CD8-positive, alpha-beta memory T cell (primary cell): ENCODE measurements at places on chromosomes 6 and 20.
A peak's percentile ranks its signal among the peaks of the same experiment; 100 is the strongest.

- no peak for DNase-seq
Measured at GRCh38 chr20:10721137-10721896, 47.5 kb upstream of the JAG1 start.

- no peak for DNase-seq
Measured at GRCh38 chr6:87152526-87152955, 2.8 kb upstream of the ZNF292 start.

DNA sequence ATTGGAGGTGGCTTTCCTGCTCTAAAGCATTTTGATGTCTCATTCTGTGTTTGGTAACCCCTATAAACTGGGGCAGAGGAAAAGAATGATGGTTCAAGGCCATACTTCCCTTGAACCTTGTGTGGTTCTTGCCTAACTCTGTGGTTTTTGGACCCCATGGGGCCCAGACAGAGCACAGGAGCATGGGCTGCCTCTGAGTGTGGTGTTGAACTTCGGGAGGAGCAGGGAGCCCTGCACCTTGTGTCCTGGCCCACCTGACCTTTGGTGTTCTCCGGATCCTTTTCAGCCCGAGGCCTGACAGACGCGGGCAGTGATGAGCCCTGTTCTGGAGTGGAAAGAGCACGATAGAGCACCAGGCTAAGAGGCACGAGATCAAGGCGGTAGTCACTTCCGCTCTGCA, 18.8 kb downstream of the TMEM74B start:
- DNase-seq: no peak

GRCh38 chr20:13202565-13202964, 18.5 kb upstream of the ISM1 start:
- DNase-seq: no peak

GRCh38 chr6:12477616-12478015, 187.5 kb downstream of the EDN1 start:
- no peak for DNase-seq

- DNase-seq: no peak
Measured at GRCh38 chr6:132063738-132064137, 112.6 kb upstream of the CCN2 start.

GRCh38 chr6:155066921-155067680, 72.0 kb downstream of the TIAM2 start:
- DNase-seq: no peak

DNA sequence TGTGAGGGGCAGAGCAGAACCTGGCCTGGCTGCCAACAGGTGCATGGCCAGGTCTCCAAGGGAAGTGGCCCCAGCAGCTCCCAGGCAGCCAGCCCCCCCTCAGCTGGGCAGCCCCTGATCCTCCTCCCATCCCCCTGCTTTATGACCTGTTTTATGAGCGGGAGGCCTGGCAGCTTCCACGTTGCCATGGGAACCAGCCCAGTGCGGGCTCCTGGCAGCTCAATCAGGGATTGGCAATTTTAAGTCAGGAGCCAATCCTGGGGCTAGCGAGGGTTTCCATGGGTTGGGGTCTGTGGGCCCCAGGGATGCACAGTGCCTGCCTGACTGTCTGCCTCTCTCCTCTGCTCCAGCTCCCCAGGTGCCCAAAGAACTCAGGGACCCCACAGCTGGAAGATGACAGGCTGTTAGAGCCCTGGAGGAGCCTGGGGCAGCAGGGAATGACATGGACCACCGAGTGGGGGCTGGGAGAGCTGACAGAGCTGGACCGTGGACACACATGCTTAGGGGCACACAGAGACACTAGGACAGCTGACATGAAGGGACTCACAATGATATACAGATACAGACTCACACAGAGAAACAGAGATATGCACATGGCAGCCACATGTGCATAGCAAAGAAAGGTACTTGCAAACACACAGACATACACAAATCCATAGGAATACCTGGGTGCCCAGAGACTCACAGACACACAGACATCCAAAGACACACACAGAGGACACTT, 56.5 kb upstream of the SIRPA start:
- no peak for DNase-seq

DNA sequence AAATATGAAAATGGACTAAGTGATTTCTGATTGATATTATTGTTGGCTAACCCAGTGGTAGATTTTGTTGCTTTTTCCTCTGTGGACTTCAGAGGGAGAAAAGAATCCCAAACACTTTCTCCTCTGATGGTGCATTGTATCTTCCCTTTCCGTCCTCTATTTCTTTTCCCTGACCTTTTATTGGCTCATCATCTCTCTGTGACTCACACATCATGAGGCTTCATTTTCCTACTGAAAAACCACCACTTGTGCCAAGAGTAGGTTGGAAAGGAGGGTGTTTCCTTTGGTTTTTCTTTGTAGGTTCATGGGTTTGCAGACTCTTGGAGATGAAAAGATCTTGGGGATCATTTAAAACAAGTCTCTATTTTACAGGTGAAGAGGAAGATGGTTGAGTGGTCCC, 311.7 kb upstream of the JAG1 start:
- DNase-seq: no peak

- peak; percentile 60 for DNase-seq
Measured at GRCh38 chr6:32047855-32048766, 9.9 kb downstream of the CYP21A2 start.
